GM23248 (cell line): ENCODE measurements at places on chromosomes 7 and 10.

GRCh38 chr7:31111109-31111451 lies 59.0 kb downstream of the ADCYAP1R1 start:
- no peak for DNase-seq

GRCh38 chr10:62733654-62734293 lies 70.7 kb upstream of the ADO start:
- DNase-seq, result no peak

DNA sequence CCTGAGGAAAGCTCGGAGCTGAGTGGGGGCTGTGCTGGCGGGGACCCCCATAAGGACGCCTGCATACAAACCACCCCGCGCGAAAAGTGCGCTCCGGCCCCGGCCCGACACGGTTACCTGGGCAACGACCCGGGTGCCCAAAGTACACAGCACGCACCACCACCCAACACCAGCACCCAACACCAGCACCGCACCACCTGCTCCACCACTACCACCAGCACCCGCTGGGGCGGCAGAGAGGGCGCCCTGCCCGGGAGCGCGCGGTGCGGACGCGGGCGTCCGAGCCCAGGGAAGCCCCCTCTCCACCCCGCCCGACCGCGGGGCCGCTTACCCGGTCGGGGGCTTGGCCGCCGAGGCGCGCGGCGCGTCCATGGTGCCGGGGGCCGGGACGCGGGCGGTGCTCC lies 345 bp downstream of the COBL start:
- peak; percentile 9 for DNase-seq

- DNase-seq, result no peak
These were observed 167.4 kb upstream of the PRSS58 start for GRCh38 chr7:142425281-142425680.

DNA sequence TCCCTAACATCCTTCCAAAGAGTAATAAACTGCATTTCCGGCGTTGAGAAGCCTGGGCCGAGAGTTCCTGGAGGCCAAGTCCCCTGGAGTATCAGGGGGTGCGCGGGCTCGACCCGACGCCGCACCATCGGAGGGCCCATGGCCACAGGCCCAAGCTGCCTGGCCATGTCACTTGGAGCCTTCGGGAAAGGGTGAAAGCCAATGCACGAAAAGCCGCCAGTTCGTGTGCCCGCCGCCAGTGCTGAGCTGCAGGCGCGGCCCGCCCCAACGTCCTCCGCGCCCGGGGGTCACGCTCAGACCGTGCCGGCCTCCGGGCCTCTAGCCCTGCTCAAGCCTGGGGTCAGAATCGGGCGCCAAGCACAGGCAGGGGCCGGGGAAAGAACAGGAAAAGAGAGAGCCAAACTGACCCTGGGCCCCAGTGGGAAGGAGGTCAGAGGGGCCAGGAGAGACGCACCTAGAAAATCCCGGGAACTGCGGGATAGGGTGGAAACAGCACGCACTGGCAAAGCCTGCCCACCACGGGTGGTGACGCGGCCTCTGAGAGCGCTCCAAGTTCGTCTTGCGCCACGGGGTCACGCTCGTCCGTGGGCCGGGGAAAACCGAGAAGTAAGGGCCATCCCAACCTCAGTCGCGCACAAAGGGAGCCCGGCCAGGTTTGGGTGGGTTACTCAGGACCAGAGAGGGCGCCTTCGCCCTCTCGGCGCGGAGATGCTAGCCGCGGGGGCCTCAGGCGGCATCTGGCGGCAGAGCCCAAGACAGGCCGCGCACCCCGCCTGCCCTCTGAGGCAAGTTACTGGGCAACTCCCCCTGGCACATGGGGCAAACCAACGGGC lies 4.2 kb upstream of the EBF3 start:
- no peak for DNase-seq

- peak; percentile 40 for DNase-seq
These were observed 17.3 kb downstream of the NRAP start for GRCh38 chr10:113646336-113647201.

DNA sequence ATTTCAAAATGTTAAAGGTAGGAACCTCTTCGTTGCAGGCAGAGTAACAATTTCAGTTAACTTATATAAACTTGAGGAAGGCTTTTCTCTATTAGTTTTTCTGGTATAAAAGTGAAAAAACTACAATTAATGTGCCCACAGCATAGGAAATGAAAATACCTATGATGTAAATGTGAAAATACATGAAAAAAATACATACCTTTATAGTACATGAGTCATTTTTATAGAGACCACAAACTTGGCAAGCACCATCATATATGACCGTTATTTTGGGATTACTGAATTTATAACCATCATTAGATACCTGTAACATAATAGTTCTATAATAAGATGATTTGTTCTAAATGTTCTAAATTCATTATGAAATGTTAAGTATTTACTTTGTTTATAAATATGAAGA lies 42.7 kb downstream of the VWDE start:
- DNase-seq, result no peak

GRCh38 chr10:78846760-78847159 lies 222.0 kb upstream of the ZMIZ1 start:
- DNase-seq, result no peak

GRCh38 chr7:73960548-73960947 lies 67.4 kb upstream of the ELN start:
- DNase-seq, result no peak

DNA sequence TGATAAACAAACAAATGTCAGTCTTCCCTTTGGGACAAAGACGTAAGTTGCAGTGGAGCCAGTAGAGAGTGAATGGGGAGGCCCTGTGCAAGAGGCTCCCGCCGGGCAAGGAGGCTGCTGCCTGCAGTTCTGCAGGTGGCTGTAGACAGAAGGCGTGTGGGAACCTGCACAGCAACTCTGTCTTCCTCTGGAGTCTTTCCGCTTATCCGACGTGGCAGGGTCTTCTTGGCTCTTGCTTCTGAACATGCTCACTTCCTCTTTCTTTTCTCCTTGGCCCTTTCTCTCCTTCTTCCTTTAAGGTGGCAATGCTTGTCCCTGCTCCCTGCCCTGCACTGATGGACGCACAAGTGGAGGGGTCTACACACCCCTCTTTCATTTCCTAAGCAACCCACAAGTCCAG lies 122.5 kb downstream of the HIPK2 start:
- no peak for DNase-seq
